ENCODE measurements at places on chromosomes 5 and 9. TPM values are rescaled to one million over a fixed set of nuclear protein-coding genes. Genes with fewer than 3 reads are reported as not detected.

DNA sequence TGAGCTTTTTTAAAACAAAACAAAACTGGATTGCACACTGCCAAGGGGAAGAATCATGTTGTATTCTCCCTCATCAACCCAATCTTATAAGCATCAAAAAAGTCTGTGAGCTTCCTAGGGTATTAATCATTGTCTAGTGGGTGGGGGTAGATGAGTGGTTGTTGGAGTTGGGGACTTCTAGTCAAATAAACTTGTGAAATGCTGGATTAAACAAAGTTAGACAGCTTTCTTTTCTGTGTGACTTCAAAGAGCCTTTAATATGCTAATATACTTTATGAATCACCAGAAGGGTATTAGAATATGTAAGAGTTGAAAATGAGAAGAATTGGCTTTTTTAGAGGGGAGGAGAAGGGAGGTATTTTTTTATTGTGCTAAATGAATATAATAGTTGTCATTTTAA is 87.7 kb downstream of the GALNT10 start:
- no peak for DNase-seq

- DNase-seq: no peak
Observed at GRCh38 chr5:96348536-96348935, 84.5 kb downstream of the PCSK1 start.

DNA sequence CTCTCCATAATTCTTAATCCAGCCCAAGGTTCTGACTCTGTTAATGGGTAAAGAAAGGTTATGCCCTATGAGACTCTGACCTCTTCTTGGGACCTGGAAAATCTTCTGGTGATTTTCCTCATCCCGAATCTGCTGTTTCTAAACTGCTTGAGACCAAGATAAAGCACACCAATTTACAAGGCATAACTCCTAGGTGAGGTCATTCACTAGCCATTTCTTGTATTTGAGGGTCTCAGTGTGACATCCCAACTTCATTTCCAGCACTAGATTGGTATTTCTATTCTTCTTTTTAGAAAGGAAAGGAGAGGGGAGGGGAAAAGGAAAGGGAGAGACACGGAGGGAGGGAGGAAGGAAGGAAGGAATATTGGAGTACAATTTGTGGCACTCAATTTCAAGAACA is 51.6 kb downstream of the SLC1A1 start:
- no peak for DNase-seq

DNA sequence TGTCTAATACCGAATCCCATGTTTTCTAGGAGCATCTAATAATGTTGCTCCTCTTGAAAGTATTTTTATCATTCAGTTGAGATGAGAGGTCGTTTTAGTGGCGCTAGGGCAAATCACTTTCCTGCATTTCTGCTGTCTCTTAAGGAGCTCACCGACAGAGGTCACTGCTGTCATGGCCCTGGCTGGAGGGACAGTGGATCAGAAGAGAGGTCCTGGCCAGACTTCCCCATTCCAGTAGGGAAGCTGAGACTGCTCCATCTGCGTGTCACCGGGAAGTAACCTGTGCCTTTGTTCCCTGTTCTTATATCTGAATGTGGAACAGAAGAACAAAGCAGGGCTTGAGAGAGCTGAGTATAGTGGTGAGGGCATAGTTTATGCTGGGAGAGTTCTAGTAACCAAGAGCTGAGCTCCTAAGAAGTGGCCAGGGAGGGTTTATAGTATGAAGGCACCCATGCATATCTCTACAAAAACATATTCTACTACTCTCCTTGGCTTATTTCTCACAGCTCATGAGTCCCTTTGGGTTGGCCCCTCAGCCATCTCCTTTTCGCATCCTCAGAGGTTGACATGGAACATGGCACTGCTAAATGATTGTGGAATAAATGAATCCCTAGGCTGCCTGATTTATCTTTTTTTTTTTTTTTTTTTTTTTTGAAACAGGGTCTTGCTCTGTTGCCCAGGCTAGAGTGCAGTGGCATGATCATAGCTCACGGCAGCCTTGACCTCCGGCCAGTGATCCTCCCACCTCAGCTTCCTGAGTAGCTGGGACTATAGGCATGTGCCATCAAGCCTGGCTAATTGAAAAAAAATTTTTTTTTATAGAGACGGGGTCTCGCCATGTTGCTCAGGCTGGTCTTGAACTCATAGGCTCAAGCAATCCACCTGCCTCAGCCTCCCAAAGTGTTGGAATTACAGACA is 27.2 kb downstream of the ATP6V0E1 start:
- DNase-seq: no peak

DNA sequence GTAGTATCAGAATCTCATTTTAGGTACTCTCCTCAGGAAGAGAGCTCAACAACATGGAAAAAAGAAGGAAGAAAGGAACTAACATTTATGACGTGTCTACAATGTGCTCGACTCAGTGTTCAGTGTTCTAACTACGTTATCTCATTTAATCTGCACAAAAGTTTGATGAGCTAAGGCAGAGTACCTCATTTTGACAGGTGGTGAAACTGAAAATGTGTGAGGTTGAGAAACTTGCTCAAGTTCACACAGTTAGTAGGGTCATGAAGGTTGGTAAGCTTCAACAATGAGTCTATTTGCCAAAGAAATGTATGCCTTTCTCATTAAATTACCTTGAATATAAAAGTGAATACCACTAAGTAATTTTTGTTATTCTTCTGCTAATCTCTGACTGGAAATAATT is 165.1 kb downstream of the CAAP1 start:
- no peak for DNase-seq

- no peak for DNase-seq
Observed at GRCh38 chr9:121328476-121328875, 41.6 kb downstream of the STOM start.

DNA sequence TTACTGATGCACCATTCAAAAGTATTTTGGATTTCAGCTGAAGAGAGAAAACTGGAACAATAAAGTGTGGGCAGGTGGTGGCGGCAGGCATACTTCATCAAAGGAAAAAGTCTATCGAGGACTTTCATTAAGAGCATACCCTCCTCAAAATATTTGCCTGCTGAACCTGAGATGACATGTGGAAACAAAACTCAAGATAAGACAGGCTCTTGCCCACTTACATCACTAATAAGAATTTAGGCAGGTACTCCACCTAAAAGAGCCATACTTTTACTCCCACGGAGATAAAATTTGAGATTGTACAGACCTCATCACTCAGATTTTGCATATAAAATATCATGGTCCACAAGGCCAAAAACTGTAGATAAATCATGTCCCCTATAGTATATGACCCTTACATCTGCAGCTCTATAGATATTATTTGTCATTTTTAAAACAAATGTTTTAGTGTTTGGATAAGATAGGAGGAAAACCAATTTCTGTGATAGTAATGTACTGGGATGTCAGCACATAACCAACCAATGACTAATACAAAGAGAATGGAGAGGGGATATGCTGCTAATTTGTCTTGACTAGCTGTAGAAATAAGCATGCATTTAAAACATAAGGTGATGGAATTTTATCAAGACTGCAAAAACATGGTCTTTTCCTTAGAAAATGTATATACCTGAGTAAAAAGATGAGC is 730.6 kb upstream of the ZNF608 start:
- DNase-seq: no peak

- DNase-seq: no peak
Observed at GRCh38 chr5:164048359-164048926, 543.0 kb downstream of the MAT2B start.

DNA sequence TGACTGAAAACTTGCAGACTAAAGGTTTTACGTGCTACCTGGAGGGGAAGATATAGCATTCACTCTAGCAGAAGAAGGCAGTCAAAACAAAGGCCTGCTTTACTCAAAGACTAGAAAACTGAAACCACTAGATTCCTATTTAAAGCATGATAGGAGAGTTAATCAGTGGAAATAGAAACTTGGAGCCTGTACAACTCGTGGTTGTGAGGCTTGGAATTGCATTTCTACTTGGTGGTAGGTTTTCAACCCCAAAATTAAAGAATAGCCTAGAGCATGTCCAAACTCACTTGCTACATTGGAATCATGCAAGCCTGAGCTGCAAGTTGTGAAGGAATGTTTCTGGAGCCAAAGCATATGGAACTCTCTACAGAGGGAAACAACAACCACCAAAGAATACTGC is 1526.4 kb upstream of the NUDT12 start:
- DNase-seq: no peak

DNA sequence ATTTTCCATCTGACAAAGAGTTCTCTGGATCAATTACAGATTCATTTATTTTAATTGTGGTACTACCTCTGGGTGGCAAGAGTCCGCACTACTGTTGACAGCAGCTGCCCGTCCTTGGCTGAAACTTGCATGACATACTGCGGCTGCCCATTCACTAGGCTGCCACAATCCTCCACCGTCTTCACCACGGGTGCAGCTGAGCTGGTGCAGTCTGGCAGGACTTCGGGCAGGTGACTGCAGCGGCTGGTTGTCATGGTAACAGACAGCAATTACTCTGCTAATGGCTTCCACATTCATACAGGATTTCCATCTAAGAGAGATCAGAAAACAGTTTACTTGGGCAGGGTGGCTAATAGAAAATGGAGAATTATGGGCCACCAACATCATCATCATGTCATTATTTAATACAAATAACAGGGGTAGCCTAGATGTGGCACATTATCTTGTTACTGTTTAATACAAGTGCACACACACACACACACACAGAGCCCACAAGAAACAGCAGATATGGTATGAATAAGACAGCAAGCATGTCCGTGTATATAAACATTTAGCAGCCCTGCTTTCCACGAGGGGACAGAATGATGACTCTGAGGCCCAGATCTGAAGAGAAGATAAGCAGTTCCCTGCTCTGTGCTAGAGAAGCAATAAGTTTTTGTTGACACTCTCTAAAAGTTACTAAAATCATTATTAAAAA is 112.3 kb downstream of the MARCHF3 start:
- DNase-seq: peak; percentile 65

- no peak for DNase-seq
Observed at GRCh38 chr5:128553747-128554146, 15.7 kb upstream of the FBN2 start.

GRCh38 chr9:27545471-27545870 is 15.9 kb upstream of the MOB3B start:
- DNase-seq: no peak

DNA sequence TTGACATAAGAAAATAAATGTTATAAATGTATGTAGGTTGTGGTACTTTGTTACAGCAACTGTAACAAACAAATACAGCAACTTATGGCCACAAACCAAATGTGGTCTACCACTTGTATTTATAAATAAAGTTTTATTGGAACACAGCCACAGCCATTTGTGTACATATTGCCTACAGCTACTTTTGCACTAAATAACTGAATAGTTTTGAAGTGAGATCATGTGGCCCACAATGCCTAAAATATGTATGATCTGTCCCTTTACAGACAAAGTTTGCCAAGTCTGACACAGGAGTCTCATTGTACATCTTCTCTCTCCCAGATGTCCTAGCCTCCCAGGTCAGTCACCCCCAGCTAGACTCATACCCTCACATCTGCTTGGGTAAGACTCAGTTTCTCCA is 283.6 kb upstream of the PRDM9 start:
- DNase-seq: no peak

DNA sequence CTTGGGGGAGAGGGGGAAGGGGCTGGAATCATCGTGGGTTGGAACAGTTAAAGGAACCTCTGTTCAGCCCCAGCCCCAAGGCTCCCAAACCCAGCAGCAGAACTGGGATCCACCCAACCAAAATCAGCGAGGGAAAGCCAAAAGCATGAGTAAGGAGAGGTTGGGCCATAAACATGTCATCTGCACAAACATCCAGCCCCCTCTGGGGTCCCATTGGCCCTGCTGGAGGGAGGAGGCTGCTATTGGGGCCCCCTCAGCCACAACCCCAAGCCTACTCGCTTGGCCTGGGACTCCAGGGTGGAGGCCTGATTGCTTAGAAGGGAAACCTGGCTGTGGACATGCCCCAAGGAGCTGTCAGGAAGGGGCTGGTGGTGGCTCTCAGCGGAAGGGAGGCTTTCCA is 154.9 kb downstream of the FGF18 start:
- no peak for DNase-seq

DNA sequence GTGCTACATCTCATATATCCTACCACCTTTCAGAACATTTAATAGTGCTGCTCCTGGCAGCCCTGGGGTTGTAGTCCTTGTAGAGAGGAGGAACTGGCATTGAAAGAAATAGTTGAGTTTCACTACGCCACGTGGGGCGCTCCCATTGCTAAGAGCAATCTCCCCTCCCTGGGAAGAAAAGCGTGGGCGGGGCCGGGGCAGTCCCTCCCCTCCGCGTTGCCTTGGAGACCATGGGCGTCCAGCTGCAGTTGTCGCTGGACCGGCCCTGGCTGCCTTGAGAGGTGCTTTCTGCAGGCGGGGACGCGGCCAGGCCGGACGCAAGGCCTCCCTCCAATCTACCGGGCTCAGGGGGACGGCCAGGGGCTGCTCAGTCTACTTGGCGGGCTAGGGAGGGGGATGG is 368 bp upstream of the CCDC180 start:
- no peak for DNase-seq

DNA sequence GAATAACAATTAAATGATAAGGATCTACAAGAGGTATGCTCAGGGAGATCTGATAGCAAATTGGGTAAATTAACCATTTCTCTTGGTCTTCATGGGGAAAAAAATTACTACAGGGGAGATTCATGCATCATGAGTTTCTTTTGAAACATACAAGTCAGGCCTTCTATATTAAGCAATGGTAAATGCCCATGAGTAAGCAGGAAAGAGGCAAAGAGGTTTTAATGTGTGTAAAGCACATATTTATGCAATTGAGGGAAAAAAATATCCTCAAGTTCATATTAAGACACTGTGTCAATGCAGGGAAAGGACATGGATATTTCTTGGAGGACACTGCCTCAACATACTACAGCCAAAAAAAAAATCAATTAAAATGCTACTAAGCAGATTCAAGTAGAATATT is 73.4 kb upstream of the NR4A3 start:
- no peak for DNase-seq

PTRH1 gene
- total RNA-seq: 14.2 TPM

ITK gene
- 0.51 TPM for total RNA-seq

SV2C gene
- 0.22 TPM for total RNA-seq

BARHL1 gene
- not detected for total RNA-seq

THBS4 gene
- total RNA-seq: 32.9 TPM

DAB2IP gene
- total RNA-seq: 53.0 TPM

TLR4 gene
- total RNA-seq: 16.8 TPM

DMRT2 gene
- not detected for total RNA-seq

PCSK5 gene
- 4.5 TPM for total RNA-seq

FOXD4 gene
- total RNA-seq: not detected

PPP2R2B gene
- 0.43 TPM for total RNA-seq
